ENCODE measurements at places on chromosomes 3 and 15. TPM values are rescaled to one million over a fixed set of nuclear protein-coding genes. Genes with fewer than 3 reads are reported as not detected.

DNA sequence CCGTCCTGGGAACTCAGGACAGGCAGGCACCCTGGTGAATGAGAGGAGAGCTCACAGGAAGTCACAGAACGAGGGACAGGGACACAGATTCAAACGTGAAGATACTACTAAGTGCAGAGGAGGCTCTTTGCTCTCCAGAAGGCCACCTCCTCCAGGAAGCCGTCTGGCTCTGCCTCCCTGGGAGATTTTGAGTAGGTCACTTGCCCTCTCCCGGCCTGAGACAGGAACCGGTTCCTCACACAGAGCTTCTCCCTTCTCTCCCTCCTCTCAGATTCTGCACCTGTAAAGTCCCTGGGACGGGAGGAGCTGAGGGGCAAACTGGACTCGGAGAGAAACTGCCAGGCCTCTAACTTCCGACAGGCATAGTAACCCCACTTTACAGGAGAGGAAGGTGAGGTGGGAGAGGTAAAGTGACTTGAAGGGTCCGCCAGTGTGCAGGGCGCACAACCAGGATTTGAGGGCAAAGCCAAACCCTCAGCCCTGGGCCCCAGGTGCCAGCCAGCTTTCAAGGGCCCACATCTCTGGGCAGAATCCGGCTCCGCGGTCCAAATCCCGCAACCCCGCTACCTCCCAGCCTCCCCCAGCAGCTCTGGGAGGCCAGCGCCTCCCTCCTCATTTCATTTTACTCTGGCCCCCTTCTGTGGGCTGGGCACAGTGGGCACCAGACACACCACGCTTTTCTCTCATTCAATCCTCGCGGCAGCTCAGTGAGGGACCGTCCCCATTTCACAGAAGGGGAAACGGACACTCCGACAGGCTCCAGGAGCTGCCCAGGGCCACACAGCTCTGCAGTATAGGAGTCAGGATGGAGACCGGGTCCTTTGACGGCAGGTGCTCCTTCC is 150.2 kb downstream of the SMAD6 start:
- no peak for DNase-seq

DNA sequence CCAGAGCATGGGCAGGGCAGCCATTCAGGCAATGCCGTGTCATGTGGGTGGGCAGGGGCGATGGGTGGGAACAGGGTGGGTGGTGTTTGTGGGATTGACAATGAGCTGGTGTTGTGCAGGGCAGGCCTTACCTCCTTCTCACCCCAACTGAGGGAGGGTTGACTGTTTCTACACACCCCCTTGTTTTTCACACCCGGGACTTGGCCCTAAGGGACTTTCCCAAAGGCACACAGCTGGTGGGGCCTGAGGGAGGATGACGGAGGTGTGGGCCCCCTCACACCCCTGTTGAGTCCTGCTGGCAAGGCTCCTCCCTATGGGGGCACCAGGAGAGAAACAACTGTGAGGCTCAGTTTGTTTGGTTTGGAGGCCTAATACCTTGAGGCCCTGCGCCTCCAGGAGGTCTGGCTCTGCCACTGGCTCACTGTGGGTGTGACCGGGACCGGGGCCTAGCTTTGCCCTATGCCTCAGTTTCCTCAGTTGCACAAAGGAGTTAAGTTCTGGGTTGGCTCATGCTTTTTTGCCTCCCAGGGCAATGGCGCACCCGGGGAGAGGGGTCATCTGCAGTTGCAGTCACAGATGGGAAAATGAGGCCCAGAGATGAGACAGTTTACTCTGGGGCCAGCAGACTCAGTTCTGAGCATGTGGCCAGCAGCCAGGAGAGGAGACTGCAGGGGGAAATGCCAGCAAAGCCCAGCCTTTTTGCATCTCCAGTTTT is 5.1 kb upstream of the DNAH1 start:
- no peak for DNase-seq

Gene NEDD4
- total RNA-seq = 39.3 TPM

DNA sequence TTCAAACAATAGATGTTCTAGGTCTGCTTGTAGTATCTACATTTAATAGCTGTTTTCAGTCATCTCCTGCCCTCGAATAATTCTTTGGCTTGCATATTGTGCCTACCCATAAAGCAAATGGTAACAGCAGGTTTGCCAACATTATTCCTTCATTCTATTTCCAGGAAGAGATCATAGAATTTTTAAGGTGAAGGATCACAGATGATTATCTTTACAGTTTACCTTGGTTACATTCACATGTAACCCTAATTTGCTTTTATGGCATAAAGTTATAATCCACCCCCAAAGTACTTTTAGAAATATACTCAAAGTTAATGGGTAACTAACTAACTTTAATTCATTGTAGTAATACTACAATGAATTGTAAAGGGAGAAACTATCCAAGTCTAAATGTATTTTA is 315.5 kb downstream of the NSUN3 start:
- no peak for DNase-seq

DNA sequence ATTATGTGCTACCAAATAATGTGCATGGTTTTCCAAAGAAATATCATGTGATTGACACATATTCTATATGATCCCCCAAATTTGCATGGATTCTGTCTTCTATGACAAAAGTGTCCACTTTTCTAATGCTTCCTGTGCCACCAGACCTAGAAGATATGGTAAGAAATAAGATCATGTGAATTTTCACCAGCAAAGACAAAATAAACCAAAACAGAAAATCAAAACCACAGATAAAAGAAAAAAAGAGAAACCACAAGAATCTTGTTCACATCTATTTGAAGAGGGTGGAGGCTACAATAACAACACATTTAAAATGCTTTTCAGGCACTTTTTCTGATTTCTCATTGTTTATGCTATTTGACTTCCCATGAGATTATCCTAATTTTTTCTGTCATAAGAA is 303.4 kb downstream of the DIPK2A start:
- DNase-seq = no peak

Gene SNTN
- not detected for total RNA-seq

- DNase-seq = no peak
Measured at GRCh38 chr3:169103951-169104941, 559.3 kb downstream of the MECOM start.

DNA sequence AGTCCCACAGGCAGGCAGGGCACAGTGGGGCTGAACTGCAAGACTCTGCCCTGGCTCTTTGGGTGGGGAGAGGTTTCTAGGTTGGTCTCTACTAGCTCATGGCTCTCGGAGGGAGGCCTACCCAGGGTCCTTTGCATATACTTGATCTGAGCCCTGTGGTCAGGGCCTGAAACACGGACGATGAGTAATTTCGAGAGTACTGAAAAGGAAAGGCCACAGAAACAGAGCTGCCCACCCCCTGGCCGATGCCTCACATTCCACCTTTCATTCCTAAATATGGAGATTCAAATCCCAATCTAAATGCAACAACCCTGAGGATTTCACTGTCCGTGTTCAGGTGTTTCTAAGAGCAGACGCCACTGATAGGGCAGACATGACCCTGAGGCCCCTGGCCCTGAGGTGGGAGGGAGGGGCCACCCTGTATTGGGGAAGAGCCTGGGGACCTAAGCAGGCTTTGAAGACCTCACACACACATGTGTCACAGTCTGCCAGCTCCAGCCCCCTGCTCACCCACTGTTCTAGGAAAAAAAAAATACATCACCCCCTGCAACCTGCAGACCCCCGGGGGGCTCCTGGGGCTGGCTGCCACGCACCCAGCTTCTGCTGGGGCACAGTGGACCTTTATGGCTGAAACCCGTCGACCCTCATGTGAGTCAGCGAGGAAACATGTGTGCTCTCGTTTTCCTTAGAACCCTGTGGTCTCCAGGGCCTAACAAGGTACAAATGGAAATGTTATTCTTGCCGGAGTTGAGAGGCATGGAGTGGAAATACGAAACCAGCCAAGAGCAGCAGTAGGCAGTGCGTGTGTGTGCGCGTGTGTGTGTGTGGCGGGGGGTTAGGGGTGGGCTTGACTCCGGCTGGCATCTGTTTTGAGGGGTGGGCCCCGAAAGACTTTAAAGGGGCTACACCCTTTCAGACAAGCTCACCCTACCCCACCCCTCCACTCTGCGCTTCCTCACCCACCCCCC is 112.7 kb downstream of the CHSY1 start:
- no peak for DNase-seq

- no peak for DNase-seq
Measured at GRCh38 chr3:59654480-59655417, 604.9 kb upstream of the CFAP20DC start.

DNA sequence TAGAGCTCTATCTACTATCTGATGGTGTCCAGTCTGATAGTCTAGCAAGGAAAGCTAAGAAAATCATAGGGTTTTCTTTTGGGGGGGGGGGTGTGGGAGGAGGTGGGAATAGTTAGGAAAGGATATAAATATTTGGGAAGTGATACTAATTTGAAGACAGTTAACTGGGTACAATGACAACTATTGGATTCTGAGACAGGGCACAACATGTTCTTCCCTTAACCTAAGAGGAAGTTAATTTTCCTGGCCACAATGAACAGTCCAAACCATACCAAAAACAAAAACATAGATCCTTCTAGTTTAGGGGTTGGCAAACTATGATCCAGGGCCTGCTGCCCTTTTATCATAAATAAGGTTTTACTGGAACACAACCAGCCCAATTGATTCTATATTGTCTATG is 10.0 kb upstream of the HCLS1 start:
- DNase-seq = no peak

DNA sequence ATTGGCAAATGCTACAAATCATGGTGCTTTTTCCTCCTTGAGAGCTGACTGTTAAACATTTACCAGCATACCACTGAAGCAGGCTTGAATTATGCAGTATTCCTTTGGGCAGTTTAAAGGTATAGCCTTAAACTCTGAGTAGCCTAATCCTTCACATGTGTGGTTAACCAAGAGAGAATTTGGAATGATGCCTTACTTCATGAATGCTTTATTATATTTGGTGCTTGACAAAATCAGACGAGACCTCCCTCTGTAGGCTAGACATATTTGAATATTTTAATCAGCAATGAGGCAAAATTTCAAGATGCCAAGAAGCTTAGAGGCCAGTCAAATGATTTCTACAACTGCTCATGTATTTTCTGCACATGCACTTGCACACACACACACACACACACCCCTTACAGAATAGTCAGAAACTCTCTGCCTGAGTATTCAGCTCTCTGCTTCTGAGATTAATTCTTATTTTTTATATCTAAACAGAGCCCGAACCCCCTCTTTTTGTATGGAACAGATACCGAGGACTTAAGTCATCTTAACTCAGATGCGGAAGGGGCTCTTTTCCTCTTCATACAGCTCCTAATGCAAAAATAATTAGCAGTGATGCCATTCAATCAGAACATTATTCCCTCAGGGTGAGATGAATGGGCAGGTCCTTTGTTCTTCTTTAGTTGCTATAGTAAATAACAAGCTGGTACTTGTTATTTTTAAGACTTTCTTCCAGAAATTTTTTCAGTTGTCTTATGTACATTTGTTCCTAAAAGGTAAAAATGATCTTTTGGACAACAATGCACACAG is 195.5 kb upstream of the TMC3 start:
- no peak for DNase-seq

Gene IL17RE
- 1.3 TPM for total RNA-seq

Gene AMOTL2
- 125 TPM for total RNA-seq

DNA sequence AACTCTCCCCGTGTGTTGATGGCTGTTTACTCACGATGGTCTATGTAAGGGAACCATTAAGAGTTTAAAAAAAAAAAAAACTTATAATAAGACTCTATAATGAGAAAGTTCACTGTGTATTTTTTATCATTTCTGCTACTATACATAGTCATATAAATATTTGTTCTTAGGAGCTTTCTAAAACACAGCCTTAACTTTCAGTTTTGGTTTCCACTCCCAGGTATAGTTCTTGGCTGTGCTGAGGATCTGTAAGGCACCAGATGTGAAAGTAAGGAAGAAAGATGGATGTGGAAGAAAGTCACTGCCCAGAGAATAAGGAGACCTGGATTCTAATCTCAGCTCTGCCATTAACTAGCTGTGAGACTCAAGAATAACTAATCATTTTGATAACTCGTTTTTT is 101.9 kb upstream of the THBS1 start:
- DNase-seq = no peak

- no peak for DNase-seq
Measured at GRCh38 chr3:178826435-178827123, 245.0 kb downstream of the ZMAT3 start.

DNA sequence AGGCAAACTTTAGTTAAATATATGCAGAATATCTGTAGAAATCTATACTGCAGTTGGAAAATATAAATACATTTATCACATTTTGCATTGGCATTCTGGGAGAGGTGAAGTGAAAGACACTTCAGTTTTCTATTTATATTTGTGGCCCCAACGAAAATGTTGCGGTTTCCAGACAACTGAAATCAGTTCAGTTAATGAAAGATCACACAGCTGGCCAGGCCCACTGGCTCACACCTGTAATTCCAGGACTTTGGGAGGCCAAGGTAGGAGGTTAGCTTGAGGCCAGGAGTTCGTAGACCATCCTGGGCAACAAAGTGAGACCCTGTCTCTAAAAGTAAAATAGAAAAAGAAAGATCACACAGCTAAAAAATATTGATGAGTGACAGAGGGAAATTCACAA is 11.9 kb upstream of the CLASP2 start:
- DNase-seq = no peak

DNA sequence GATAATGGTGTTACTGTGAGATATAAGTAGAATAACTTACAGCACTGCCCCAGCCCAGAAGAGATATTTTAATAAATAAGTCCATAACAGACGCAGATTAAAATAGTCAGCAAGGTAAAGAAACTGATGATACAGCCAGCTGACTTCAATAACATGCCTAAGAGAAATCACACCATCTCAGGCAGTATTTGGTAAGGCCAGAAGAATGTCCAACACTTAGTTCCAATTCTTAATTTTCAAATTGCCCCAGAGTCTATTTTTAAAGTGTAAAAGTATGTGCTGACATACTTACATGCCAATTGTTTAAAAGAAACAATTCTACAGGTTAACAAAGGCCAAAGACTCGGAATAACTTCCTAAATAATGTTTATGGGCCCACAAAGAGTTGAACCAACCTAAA is 1.6 kb downstream of the GNB4 start:
- DNase-seq = no peak

- DNase-seq = no peak
Measured at GRCh38 chr3:106309274-106309673, 440.5 kb upstream of the CBLB start.

DNA sequence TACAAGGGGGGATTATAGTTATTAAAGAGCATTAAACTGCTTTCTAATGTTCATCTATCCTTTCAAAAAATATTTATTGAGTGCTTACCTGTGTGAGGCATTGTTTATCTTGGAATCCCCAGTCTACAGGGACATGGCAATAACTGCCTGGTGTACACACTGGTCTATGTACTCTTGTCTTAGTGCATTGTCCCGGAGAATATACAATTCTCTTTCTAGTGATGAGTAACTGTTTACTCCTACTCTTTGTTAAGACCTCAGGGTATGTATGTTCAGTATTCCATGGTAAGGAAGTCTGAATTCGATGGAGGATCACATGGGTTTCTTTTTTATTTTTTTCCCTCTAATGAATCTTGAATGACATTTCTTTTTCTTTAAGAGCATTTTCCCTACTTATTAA is 772.4 kb upstream of the NR2F2 start:
- no peak for DNase-seq

- no peak for DNase-seq
Measured at GRCh38 chr3:189467451-189467850, 163.7 kb upstream of the TP63 start.

- DNase-seq = no peak
Measured at GRCh38 chr3:179318876-179319275, 4.0 kb upstream of the ZNF639 start.

GRCh38 chr3:184688251-184688881 is 23.5 kb downstream of the MAGEF1 start:
- DNase-seq = no peak

Measured in glomerular endothelial cell (primary cell).